ENCODE measurements at places on chromosomes 5 and 9.
A peak's percentile ranks its signal among the peaks of the same experiment; 100 is the strongest.

- DNase-seq: no peak
Measured at GRCh38 chr9:114525513-114525912, 20.2 kb upstream of the WHRN start.

- DNase-seq: no peak
Measured at GRCh38 chr9:82757924-82758323, 305.0 kb downstream of the RASEF start.

DNA sequence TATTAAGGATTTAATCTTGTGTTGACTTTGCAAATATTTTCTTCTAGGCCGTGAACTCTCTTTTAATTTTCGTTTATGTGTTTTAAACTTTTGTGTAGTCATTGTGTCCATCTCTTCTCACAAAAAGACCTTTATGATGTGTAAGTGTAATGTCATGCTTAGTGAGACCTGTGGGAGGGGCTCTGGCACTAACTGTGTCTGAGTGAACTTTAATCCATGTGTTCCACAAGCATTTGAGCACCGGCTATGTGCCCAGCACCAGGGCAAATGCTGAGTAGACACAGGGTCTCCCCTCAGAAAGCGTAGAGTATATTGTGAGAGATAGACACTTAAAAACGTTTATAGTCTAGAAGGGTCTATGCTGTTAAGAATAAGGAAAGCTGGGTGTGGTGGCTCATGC, 272.6 kb upstream of the TUT7 start:
- DNase-seq: no peak

GRCh38 chr9:100714372-100715099, 136.7 kb downstream of the CAVIN4 start:
- DNase-seq: peak; percentile 10

DNA sequence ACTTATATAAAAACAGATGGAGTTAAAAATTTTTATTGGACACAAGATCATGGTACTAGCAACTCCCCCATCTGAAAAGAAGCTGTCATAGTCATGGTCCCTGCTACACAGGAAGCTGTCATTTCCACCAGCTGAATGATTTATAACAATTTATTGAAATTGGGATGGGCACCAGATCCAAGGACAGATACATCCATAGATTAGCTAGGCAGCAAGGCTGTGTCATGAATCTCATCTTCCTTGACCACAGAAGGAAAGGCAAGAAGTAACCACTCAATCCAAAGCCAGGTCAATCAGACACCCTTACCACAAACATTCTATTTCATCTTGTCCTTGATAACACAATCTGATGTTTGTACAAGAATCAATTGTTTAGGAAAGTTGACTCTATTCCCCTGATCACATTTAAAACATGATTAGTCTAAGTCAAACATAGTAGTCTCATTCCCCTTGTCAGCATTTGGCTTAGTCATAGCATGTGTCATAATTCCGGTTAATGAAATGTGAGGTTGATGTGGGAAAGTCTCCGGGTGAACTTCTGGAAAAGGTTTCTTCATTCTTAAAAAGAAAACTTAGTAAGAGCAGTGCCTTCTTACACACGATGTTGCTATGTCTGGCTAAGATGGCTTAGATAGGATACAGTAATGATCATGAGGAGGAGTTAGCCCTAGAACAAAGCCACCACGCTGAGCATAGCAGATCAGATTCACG, 462.6 kb upstream of the PAPPA start:
- DNase-seq: no peak

GRCh38 chr5:170365831-170366230, 23.3 kb downstream of the KCNMB1 start:
- no peak for DNase-seq

DNA sequence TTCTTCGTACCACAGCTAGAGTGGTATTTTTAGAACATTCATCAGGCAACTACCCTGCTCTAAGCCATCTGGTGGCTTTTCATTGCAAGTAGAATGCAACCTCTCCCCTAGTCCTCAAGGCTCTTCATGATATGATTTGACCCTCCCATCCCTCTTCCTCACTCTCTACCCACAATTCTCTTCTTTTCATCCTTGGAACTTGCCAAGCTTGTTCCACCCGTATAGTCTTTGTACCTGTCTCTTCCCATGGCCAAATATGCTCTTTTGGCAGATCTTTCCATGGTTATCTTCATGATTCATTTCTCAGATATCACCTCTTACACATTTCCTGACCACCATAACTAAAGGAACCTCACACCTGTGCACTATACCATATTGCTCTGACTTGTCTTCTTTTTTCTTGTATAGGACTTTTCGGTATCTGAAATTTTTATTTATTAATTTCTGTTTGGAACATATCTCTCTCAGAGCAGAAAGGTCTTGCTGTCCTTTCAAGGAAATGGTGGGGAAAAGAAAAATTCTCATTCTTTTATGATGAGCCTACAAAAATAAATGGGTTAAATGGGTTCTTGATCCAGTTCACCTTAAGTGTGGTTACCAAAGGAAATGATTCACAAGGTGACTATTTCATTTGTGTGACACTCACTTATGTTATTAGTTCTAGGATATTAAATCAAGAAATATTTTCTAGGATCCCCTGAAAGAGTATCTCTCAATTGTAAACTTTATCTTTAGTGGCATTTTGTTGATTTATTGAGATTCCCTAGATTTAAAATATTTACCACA, 3.7 kb upstream of the CD274 start:
- no peak for DNase-seq

GRCh38 chr5:37816883-37817282, 23.0 kb downstream of the GDNF start:
- no peak for DNase-seq

All from activated CD4-positive, CD25-positive, alpha-beta regulatory T cell treated with anti-CD3 and anti-CD28 coated beads, Interleukin-2, amount 50 U/mL, for 16 hours (primary cell).